ENCODE measurements at places on chromosomes 2 and 18.
A peak's percentile ranks its signal among the peaks of the same experiment; 100 is the strongest.

DNA sequence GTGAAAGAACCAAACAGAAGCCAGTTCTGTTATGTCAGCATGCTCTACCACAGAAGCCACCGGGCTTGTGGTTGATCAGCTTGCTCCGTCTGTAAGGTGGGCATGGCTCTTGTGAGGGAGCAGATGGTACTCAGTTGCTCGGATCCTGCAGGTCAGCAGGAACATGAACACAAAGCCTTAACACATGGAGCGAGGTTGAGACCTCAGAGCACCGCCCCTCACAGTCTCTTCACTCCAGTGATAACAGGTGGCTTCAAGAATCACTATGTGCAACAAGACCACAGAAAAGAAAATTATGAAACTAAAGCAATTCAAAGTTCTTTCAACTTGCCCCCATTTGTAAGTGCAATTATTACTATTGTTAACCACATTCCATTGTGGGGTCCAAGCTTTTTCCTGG lies 72.1 kb downstream of the OSBPL6 start:
- no peak for DNase-seq

- DNase-seq: no peak
These were observed 310.9 kb downstream of the DLGAP1 start for GRCh38 chr18:4144201-4144600.

DNA sequence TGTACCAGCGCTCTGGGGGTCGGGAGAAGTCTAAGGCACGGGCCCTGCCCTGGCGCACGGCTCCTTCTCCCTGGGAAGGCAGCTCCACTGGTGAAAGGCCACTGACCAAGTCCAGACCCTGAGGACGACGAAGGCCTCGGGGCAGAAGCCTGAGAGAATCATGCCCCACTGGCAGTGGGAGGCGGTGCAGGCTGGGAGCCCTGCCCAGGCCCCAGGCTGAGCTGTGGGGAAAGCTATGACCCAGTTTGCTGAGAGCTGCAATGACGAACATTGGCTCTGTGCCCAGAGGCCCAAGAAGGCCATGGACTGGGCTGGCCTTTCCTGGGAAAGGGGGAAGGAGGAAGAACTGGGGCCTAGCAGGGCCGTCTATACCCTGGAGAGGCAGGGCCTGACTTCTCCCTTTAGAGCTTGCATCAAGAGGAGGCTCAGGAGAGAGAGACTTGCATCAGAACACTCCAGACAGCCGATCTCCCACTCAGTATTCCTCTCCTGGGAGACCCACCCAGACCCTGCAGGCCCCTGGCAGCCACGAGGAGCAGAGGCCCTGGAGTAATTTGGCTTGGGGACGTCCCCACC lies 32.9 kb downstream of the HS1BP3 start:
- no peak for DNase-seq

DNA sequence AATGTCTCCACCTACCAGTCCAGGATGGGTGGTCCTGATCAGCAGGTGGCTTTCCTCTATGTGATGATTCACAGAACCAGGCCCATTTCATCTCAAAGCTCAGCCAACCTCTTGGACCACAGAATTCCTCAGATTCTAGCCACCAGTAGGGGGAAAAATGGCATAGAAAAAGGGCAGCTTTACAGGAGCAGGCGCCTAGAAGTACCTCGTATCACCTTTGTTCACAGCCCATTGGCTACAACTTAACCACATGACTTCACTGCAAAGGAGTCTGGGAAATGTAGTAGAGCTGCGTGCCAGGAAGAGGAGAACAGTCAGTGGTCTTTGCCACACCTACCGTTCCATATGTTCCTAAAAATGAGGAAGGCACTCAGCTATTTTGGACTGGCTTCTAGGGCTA lies 62.8 kb upstream of the DTNA start:
- DNase-seq: no peak

DNA sequence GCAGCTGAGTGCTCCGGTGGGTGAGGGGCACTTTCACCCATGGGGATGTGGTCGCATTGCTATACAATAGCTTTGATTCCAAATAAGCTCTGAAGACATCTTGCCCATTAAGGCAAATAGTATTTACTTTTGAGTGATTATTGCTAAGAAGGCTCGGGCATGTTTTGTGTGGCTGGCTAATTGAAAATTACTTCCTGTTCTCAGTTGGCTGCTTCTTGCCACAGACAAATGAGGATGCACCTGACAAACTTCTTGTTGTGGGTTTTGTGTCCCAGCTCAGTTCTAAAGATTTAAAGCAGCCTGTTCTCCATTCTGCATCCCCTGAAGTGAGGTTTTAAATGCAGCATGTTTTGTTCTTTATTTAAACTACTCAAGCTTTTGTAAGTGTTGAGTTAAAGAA lies 88.3 kb downstream of the KCNS3 start:
- no peak for DNase-seq

GRCh38 chr18:48222118-48222517 lies 187.1 kb downstream of the ZBTB7C start:
- no peak for DNase-seq

GRCh38 chr18:24027156-24027827 lies 12.7 kb downstream of the TTC39C start:
- no peak for DNase-seq

DNA sequence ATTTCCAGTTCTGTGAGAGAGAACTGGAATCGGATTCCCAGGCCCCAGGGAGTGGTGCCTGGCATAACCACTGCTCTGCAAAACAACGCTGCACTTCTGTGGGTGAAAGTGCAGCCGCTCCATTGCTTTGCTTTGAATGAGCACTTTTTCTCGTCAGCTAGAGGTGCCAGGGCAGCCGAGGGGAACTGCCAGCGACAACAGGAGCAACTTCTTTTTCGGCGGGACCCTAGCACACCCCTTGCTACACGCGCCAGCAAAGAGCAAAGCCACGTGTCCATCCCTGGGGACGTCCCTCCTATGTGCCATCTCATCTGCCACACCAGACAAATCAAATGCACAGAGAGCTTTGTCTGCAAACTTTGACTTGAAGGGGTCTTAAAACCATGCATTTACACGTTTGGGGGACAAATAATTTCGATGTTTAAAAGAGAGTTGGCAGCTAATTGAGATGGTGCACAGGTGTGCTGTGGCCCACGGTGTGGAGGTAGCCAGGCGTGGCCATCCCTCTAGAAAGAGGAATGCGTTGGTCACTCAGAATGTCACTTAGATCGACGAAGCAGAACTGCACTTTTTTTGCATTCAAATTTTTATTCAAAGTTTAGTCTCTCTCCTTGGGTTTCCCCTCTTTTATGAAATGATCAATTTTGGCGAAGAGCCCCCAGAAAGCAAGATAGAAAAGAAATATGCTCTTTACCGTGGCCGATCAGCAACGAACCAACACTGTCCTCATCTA lies 151.8 kb downstream of the MBP start:
- DNase-seq: peak; percentile 72

- DNase-seq: no peak
These were observed 22.3 kb downstream of the CLASP1 start for GRCh38 chr2:121626777-121627524.

- DNase-seq: no peak
These were observed 537.2 kb upstream of the DCC start for GRCh38 chr18:51802569-51803428.

GRCh38 chr2:240820607-240821428 lies 799 bp upstream of the KIF1A start:
- no peak for DNase-seq

GRCh38 chr18:27608742-27609141 lies 423.6 kb upstream of the CHST9 start:
- no peak for DNase-seq

GRCh38 chr2:125085904-125086303 lies 1060.8 kb downstream of the CNTNAP5 start:
- no peak for DNase-seq

DNA sequence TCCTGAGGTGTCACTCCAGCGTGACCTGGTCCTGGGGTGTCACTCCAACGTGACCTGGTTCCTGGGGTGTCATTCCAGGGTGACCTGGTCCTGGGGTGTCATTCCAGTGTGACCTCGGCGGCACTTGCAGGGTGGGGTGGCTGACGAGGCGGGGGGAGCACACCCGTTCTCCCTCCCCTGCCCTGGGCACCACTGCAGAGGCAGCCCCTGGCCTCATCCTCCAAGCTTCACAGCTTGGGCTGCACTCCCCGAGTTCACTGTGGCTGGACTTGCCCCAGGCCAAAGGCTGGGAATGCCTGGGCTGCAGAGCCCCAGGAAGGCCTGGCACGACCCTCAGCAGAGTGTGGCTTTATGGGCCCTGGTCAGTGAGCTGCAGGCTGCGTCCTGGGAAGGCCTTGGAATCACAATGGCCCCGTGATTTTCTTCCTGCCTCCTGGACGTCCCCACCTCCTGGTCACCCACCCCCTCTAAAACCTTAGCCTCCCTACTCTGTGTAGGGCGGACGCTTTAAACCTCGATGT lies 88.3 kb downstream of the NFATC1 start:
- no peak for DNase-seq

GRCh38 chr18:48333563-48333962 lies 75.6 kb downstream of the ZBTB7C start:
- DNase-seq: no peak

GRCh38 chr2:217293607-217294006 lies 433.7 kb upstream of the TNP1 start:
- DNase-seq: no peak

GRCh38 chr2:73007991-73008765 lies 63.3 kb downstream of the SFXN5 start:
- peak; percentile 70 for DNase-seq

DNA sequence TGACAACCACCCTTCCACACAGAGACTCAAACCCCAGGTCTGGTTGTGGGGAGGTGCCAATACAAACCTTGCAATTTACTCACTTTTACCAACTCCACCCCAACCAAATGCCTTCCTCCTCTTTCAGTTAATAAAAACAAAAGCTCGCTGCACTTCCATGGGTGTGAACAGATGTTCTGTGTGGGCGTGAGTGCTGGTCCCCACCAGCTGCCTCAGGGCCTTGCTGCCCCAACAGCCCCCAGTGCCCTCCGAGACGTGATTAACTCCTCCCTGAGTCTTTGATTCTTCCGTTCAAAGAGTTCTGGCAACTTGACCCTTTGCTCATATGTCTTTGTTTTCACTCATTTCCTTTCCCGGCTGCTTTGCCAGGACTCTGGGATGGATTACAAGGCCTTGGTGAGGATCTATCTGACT lies 258.9 kb upstream of the CXCR4 start:
- DNase-seq: no peak

DNA sequence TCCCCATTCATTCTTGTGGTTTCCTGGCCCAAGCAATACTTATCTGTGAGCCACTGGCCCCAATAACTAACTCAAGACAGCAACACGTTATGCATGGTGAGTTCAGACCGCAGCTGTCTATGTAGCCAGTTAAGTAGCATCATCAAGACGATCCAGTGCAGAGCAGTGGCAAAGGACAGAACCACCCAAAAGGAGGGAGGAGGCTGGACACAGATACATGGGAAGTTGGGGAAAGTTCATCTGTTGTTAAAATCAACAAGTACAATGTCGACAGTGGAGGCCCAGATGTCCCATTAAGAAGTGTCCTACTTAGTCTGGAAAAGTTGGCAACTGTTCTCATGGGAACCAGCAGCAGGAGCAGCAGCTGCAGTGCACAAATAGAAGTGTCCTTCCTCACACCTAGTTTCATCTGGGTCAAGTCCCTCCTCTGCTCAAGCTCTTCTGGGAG lies 106.9 kb upstream of the THOC1 start:
- DNase-seq: no peak

- DNase-seq: no peak
These were observed 130.6 kb upstream of the DNAJC10 start for GRCh38 chr2:182585430-182585829.

DNA sequence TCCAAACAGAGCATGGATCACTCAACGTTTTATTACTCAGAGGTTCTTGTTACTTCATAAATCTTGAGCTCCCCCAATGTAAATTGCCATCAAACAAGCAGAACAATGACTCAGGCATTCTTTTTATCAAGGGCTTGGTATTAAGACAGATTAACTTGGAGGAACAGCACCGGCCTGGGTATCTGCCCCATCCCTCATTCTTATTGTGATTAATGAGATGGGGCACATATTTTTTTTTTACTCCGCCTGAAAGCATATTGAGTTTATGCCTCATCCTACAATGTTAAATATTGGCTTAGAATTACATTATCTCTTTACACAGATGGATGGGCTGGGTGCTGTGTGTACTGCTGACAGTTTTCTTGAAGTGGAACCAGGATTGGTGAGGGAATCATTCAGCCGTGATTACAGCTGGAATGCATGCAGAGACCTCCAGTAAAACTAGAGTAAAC lies 387.3 kb downstream of the CLIP4 start:
- no peak for DNase-seq

DNA sequence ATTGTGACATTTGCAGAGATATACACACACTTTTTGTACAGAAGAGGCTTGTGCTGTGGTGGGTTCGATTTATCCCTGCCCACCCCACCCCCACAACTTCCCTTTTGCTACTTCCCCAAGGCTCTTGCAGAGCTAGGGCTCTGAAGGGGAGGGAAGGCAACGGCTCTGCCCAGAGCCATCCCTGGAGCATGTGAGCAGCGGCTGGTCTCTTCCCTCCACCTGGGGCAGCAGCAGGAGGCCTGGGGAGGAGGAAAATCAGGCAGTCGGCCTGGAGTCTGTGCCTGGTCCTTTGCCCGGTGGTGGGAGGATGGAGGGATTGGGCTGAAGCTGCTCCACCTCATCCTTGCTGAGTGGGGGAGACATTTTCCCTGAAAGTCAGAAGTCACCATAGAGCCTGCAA lies 40.0 kb downstream of the STEAP3 start:
- no peak for DNase-seq

GRCh38 chr18:10365901-10366300 lies 88.5 kb upstream of the APCDD1 start:
- no peak for DNase-seq
